Cerebellar nuclear complex (tissue), 1 donor: ENCODE measurements at places on chromosomes 7 and 10.

DNA sequence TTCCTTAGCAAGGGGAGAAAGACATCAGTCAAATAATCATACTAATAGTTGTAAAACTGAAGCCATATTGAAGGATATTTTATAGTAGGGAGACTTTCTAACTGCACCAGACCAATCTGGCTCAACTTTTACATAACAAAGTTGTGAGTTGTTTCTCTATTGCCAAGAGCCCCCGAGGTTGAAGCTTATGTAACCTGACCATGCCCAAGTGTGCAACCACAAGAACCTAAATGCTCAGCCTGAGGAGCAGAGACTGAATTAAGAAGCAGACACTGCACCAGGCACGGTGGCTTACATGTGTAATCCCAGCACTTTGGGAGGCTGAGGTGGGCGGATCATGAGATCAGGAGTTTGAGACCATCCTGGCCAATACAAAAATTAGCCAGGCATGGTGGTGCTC lies 77.3 kb upstream of the ARMC3 start:
- no peak for DNase-seq

DNA sequence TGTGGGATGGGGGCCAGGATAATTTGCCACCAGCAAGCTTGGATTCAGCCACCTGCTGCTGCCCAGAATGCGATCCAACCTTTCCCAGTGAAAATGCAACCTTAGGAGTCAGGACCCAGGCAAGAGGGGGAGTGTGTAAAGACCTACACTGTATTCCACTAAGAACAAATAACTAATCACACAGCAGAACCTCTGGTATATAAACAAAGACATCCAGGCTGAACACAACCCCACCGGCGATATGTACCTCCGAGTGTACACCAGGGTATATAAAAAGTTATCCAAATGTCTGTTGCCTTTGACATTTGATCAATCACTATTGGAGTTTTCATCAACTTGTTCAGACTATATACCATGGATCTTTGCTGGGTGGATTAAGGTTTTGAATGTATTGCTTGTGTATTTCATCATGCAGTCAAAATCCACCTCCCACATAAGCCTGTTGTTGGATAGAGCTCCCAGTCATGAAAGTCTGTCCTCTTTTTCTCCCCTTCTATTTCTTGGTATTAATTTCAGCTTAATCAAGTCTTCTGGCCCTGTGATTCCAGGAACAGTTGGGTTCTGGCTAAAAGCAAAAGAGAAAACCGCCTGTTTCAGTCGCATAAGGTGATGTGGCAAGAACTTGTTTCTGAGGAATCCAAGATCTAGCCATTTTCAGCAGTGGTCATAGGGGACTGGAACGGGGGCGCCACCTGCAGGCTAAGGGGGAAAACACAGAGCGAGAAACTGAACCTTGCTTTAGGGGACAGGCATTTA lies 290.7 kb downstream of the CCDC3 start:
- DNase-seq: no peak

DNA sequence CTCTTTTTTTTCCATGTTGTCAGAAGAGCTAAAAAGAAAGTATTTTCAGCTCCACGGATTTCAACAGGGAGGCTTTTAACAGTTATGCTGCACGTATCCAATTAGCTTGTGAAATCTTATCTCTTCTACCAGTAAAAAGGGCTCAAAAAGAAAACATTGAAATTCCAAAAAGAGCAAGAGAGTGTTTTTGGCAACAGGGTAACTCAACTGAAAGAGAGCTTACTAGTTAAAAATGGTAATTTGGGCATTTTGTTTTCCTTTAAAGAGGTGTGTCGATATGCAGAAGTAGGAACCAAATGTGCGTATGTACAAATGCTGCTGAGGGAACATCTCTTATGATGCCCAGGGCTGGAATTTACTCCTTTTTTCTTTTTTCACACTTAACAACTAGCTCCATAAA lies 292.8 kb downstream of the PRKG1 start:
- no peak for DNase-seq

- DNase-seq: no peak
Observed at GRCh38 chr7:101859411-101860106, 42.1 kb downstream of the CUX1 start.

DNA sequence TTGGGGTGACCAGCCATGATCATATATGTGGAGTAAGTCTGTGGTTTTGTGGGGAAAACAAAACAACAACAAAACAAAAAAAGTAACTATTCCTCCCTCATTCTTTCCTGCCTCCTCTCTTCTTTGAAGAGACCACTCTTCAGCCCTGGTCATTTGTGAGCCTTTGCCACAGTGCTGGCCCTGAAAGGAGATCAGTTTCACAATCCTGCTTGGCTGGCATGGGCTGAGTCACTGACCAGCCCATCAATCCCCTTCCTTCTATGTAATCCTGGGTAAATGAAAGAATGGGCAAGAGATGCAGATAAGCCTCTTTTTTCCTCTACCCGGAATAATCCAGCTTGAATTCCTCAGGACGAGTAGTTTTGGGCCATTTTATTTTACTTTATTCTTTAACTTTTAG lies 13.6 kb downstream of the CSTF2T start:
- DNase-seq: no peak

DNA sequence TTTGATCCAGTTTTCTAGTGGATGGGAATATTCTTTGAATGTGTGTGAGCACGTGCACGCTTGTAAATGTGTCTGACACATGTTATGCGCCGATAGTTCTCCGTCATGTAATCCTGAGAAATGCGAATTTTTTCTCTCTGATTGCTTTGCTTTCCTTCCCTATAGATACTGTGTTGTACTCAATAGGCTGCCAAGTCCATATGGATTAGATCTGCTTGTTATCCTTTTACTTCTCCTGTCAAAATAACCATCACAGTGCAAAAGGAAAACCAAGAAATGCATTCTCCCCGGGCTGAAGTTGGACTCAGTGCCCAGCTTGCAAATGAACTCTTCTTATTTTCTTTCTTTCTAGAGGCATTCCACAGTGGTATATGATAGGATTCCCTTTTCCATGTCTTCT lies 131.9 kb downstream of the KIAA1217 start:
- no peak for DNase-seq

DNA sequence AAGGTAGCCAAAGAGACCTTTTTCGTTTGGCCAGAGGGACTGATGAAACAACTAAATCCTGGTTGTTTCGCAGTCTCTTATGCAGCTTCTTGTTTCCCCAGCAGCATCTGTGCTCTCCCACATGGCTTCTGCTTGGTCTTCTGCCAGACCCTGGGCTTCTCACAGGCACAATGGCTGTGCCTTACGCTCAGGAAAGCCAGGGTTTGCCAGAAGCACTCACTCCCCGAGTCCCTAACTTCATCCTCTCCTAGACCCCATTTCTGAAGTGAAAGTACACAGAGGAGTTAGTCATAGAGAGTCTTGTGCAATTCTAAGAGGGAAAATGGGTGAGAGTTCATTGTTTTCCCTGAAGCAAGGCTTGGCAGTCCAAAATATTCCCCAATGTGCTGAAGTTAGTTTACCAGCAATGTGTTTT lies 121.7 kb downstream of the EVX1 start:
- DNase-seq: no peak

DNA sequence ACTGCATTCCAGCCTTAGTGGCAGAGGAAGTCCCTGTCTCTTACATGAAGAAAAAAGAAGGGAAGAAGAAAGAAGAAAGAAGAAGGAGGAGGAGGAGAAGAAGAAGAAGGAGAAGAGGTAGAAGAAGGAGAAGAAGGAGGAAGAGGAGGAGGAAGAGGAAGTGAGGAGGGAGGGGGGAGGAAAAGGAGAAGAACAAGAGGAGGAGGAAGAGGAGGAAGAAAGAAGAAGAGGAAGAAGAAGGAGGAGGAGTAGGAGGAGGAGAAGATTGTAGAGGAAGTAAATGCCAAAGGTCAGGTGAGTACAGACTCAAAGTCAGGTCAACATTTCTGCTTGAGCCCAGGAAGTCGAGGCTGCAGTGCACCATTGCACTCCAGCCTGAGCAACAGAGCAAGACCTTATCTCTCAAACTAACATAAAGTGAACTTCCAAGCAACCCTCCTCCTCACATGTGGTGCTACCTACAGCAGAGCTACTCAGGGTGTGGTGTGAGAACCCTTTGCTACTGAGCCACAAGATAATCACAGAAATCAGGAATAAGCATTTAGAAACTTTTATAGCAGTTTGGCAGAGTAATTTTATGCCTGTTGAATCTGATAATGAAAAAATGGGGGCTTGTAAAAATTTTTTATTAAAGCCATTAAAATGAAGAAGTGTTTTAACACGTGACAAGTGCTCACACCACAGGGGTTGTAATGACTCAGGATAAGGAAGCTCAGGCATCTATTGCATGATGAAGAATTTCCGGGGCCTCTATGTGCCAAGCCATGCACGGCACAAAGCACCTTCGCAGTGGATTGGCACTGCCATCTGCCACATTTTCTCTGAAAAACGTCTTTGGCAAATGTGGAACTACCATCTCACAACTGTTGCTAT lies 224.9 kb upstream of the AUTS2 start:
- no peak for DNase-seq

DNA sequence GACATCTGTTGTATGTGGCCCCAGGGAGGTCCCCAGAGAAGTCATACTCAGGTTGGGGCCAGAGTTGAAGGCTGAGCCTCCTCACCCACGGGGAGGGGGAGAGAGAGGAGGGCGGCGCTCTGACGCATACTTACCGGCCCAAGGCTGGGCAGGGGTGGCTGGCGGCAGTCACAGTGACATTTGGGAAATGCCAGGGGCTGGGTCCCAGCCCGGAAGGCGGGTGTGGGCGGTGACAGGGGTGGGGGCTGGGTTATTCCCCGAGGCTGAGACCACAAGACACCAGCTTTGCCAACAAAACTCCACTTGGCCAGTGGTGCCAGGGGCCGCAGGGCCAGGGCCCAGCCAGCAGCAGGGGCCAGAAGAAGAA lies 41.1 kb downstream of the RASGEF1A start:
- DNase-seq: no peak

DNA sequence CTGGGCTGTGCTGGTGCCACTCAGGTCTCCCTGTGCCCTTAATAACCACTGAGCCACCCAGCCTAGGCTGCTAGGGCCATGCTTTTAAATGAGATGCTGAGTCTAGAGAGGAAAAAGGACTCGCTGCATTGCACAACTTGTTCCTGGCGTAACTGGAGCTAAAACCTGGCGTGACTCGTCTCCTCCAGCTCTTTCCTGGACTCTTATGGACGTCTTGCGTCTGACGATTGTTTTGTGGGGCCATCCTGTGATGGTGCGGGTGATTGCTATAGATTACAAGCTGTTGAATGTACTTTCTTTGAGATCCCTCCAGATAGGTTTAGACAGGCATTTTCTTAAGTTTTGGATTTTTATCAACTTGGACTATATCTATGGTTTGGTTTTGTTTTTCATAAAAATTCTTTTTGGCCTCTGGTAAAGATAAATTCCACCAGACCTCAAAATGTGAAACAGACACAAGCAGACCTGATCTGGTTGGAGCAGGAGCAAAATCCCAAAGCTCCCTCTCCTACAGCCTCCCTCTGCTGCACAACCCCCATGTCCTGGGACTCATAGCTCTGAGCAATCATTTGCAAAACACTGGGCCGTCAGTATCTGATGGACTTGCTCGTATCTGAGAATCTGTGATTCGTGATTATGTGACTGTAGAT lies 230.3 kb downstream of the ARHGAP12 start:
- no peak for DNase-seq

- no peak for DNase-seq
Observed at GRCh38 chr10:60534761-60535389, 145.2 kb upstream of the ANK3 start.

DNA sequence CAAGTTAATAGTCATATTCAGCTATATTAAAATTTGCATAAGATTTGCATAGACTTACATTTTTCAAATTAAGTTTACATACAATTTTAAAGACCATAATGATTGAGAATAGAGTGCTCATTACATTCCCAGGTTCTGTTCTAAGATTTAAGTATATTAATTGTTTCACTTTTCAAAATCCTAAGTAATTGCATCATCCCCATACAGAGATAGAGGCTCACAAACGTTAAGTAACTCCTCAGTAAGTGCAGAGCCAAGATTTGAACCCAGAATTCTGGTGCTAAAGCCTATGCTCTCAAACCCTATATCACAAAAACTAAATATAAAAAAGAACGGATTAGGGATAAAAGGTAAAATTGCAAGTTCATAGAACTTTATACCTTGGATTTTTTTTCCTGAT lies 2.1 kb downstream of the ITIH5 start:
- DNase-seq: no peak

- no peak for DNase-seq
Observed at GRCh38 chr7:28182071-28182471, 1.5 kb upstream of the JAZF1 start.

- DNase-seq: no peak
Observed at GRCh38 chr10:24721229-24722106, 2.2 kb downstream of the ARHGAP21 start.

DNA sequence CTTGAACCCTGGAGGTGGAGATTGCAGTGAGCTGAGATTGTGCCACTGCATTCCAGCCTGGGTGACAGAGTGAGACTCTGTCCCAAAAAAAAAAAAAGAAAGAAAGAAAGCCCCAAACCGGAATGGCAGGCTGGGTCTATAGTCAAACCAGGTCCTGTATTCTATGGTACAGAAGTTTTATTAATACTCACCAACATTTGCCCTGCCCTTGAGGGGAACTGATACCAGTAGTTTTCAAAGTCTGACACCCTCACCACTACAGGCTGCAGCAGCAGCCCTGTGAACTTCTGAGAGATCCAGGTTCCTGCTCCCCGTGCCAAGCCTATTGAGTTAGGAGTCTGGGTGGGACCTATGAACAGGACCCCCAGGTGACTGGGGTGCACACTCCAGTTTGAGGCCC lies 80.6 kb downstream of the RGS10 start:
- no peak for DNase-seq

DNA sequence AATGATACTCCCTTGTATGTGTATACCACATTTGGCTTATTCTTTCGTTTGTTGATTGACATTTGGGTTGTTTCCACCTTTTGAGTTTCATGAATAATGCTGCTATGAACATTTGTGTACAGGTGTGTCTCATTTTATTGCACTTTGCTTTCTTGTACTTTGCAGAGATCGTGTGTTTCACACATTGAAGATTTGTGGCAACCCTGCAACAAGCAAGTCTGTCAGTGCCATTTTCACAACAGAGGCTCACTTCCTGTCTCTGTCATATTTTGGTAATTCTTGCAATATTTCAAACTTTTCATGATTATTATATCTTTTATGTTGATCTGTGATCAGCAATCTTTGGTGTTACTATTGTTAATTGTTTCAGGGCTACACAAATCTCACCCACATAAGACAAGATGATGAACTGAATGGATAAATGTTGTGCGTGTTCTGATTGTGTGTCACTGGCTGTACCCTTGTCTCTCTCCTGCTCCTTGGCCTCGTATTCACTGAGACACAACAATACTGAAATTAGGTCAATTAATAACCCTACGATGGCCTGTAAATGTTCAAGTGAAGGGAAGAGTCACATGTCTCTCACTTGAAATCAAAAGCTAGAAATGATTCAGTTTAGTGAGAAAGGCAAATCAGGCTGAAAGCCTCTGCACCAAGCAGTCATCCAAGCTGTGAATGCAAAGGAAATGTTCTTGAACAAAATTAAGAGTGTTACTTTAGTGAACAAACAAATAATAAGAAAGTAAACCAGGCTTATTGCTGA lies 133.6 kb upstream of the JCAD start:
- no peak for DNase-seq

GRCh38 chr10:100501423-100501822 lies 18.2 kb downstream of the SEC31B start:
- no peak for DNase-seq

- no peak for DNase-seq
Observed at GRCh38 chr10:113739031-113739430, 12.5 kb upstream of the PLEKHS1 start.
